ENCODE measurements at places on chromosomes 1 and 21. TPM values are rescaled to one million over a fixed set of nuclear protein-coding genes. Genes with fewer than 3 reads are reported as not detected.

DNA sequence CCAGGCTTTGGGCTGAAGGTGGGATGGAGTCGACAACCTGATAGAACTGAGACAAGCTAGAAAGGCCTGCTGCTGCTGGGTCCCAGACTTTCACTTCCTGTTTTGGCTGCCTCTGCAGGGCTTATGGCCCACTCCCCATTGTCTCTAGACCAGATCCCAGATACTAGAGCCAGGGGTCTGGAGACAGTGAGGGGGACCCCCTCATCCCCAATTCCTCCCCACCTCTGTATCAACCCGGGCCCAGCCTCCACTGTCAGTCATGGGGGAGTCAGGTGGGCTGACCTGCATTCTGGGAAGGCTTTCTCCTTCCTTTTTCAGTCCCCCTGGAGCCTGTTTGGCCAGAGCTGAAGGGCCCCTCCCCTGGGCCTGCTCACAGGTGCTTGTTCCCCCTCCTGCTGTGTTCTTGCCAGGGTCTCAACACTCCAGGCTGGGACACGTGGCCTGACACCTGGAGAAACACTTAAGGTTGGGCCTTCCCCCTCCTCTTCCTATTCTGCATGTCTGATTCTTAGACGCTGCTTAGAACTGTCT, 18.0 kb upstream of the ETV3L start:
- H3K4me3 ChIP-seq: no peak overlapping the region
- H3K4me1 ChIP-seq: peaks cover 11% of the 10 kb centered on the region
- H3K27me3 ChIP-seq: peaks cover 2% of the 10 kb centered on the region

GRCh38 chr1:116270316-116271057, 102.6 kb upstream of the ATP1A1 start:
- H3K27me3 ChIP-seq: peaks cover 19% of the 10 kb centered on the region
- no peak for DNase-seq
- no peak overlapping the region for H3K27ac ChIP-seq
- no peaks in the 10 kb centered on the region for H3K36me3 ChIP-seq
- no peak overlapping the region for H3K4me3 ChIP-seq

DNA sequence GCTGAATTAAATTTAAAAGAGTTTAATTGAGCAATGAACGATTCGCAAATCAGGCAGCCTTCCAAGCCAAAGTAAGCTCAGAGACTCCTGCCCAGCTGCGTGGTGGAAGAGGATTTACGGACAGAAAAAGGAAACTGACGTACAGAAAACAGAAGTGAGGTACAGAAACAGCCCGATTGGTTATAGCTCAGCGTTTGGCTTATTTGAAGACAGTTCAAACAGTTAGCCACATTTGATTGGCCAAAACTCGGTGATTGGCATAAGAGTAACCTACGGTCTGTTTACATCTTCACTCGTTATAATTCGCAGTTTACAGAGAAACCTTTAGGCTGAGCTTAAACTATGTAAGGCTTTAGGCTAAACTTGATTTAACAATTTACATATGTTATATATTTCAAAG, 46.9 kb downstream of the CR1L start:
- DNase-seq: no peak
- H3K36me3 ChIP-seq: no peaks in the 10 kb centered on the region
- no peaks in the 10 kb centered on the region for H3K4me1 ChIP-seq
- H3K27me3 ChIP-seq: peaks cover 16% of the 10 kb centered on the region
- no peak overlapping the region for H3K4me3 ChIP-seq

Gene C1QA
- total RNA-seq: not detected

GRCh38 chr1:232283864-232284263, 346.1 kb downstream of the SIPA1L2 start:
- H3K4me3 ChIP-seq: no peak overlapping the region
- no peak overlapping the region for H3K27ac ChIP-seq
- H3K36me3 ChIP-seq: no peaks in the 10 kb centered on the region
- H3K27me3 ChIP-seq: peaks cover 6% of the 10 kb centered on the region

GRCh38 chr21:34046917-34047316, 26.5 kb upstream of the MRPS6 start:
- no peak overlapping the region for H3K4me3 ChIP-seq
- no peaks in the 10 kb centered on the region for H3K36me3 ChIP-seq
- peaks cover 7% of the 10 kb centered on the region for H3K4me1 ChIP-seq
- no peak for DNase-seq

GRCh38 chr21:46409641-46410406, 48.9 kb upstream of the DIP2A start:
- no peak overlapping the region for H3K4me3 ChIP-seq
- DNase-seq: no peak
- H3K36me3 ChIP-seq: peaks cover 2% of the 10 kb centered on the region
- no peaks in the 10 kb centered on the region for H3K4me1 ChIP-seq

DNA sequence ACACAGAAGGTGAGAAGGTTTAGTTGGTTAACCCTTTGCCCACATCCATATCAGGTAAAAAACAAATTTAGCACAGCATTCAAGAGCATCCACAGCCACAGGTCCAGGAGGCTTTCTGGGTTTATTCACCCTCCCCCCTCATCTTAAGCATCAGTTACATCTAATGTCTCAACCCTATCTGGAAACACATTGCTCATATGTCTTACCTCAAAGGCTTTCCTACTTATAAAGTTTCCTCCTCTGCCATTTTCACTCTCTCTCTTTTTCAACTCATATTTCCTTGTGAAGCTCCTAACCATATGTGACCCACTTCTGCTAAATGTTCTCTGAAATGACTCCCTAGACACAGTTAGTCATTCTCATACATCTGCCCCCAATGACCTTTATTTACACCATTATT, 47.9 kb upstream of the RUNX1 start:
- H3K27me3 ChIP-seq: no peaks in the 10 kb centered on the region
- DNase-seq: no peak
- peaks cover 9% of the 10 kb centered on the region for H3K36me3 ChIP-seq
- H3K4me3 ChIP-seq: peak overlapping the region; percentile 0
- H3K4me1 ChIP-seq: peaks cover 37% of the 10 kb centered on the region
- H3K27ac ChIP-seq: peak overlapping the region; percentile 67
